ENCODE measurements at places on chromosomes 7 and 10.

DNA sequence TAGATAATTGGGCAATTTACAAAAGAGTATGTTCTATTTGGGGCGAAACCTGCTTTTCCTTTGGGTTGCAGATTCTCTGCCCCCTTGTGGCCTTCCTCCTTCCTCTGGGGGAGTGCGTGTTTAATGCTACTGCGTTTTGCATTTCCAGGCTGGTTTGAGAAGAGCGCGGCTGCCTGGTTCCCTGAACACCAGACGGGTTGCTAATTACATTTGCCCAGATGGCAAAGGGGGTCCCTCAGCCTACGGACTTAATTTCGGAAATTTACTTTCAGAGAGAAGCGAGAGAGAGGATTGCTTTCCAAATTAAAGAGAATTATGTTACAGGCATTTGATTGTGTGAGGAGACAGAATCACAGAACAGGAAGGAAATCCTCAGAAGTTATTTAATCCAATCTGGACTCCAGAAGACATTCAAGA lies 91.9 kb upstream of the JAZF1 start:
- DNase-seq: peak; percentile 64

DNA sequence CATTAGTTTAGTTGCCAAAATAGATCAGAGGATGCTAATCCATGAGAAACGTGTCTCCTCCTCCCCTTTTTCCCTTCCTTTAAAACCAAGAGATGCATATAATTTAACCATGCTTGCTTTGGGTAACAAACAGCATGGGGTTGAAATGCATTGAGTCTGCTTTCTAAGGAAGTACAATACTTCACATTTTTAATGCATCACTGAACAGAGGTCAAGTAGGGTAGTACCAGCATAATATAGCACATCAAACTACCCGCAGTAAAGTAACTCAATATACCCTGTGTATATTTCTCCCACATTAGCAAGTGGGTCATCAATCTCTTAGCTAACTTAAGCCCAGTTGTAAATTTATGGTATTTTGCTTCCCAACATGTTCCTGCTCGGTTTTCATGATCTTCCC lies 239.3 kb upstream of the SEMA3C start:
- no peak for DNase-seq

DNA sequence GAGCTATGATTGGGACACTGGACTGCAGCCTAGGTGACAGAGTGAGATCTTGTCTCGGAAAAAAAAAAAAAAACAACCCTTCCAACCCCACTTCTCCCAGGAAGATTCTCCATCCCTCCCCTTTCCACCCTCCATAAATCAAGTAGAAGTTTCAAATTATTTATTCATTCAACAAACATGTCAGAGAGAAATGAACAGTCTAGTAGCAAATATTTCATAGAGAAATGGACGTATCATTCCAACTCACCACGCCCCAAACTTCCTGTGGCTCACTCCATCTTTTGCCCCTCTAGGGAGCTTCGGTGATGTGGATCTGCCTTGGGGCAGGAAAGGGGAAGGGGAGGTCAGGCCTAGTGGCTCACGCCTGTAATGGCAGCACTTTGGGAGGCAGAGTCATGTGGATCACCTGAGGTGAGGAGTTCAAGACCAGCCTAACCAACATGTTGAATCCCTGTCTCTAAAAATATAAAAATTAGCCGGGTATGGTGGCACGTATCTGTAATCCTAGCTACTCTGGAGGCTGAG lies 638 bp upstream of the TRAPPC14 start:
- DNase-seq: peak; percentile 30

DNA sequence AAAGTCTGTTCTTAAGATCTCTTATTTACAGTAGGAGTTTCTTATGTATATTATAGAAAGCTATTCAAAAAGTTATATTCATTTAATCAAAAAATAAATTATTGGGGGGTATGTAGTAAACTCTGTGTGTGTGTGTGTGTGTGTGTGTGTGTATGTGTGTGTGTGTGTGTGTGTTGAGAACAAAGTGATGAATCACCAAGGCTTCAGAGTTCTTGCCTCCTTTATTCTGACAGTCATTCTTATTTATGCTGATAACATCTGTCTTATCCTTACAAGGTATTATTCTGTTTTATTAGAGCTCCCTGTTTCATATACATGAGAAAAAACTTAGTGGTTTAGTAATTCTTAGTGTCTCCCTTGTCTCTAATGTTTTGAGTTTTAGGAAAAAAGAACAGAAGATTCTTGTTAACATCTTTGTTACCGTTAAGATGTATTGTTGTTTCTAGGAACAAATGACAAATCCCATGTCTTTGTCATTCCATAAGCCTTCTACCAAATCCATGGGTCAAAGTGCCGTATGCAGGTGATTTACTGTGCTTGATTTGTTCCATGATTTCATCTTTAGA lies 424.0 kb downstream of the EXOC4 start:
- DNase-seq: peak; percentile 17

DNA sequence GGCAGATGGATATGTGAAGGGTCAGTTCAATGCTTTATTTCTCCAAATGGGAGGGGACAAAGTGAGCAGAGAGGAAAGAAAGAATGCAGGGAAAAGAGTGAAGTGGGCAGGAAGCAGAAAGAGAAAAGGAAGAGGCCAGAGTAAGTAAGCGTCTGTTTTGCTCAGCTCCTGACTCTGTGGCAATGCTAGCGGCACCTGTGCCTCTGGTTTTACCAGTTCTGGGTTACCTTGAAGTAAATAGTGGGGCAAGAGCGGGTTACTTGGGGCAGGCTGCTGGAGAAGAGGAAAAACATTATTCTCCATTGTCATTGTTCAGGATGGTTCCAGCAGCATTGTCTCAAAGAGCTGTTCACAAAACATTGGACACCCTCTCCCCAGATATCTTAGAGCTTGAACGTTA lies 1.9 kb downstream of the TAS2R40 start:
- DNase-seq: no peak

DNA sequence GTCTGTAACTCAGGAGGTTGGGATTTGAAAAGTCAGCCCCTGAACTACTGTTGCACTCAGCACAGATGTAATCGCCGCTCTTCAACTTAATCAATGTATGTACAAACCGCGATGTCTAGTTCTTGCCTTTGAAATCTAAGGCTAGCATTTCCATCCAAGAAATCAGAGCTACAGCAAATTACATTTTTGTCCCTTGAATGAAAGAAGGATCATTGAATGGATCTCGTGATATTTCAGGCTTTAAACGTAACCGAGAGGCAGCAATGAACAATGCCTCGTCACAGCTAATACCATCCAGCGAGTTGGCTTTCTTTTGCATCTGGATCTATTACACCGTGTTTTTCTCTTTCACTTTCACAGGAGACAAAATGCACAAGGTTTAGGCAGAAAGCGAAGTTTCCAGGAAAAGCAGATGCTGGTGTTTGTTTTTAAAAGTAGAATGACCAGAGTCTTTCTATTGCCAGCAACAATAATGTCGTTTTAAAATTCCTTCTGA lies 5.5 kb downstream of the SKIDA1 start:
- DNase-seq: peak; percentile 76

DNA sequence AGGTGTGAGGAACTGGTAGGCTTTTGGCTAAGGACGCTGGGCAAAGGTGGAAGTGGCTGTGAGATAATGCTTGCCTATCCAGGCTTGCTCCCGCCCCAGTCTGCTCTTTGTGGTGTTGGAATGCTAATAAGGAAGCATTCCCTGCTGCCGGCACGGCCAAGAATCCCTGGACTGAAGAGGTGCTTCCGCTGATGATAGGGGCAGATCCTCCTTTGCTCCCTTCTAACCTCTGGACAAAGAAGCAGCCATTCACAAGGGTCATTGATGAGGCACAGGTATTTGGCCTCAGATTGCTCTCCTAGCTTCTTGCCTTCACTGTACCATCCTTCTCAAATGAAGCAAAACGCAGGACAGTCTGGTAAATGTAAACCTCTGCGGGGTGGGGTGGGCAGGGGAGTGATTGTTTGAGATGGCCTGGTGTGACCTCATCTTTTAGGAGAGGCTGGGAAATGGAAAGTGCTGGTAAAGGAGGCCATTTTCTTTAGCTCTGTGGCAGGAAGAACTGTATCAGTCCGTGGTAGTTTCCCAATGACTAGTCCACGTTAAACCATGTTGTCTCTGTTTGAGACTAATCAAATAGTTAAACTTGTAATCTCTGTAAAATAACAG lies 1.7 kb downstream of the PGAM1 start:
- peak; percentile 48 for DNase-seq

- no peak for DNase-seq
These were observed 186.9 kb upstream of the MYO3A start for GRCh38 chr10:25747084-25747483.

- DNase-seq: no peak
These were observed 1092.5 kb upstream of the C7orf33 start for GRCh38 chr7:147498081-147498480.

- DNase-seq: no peak
These were observed 38.5 kb downstream of the AMZ1 start for GRCh38 chr7:2726316-2727018.

DNA sequence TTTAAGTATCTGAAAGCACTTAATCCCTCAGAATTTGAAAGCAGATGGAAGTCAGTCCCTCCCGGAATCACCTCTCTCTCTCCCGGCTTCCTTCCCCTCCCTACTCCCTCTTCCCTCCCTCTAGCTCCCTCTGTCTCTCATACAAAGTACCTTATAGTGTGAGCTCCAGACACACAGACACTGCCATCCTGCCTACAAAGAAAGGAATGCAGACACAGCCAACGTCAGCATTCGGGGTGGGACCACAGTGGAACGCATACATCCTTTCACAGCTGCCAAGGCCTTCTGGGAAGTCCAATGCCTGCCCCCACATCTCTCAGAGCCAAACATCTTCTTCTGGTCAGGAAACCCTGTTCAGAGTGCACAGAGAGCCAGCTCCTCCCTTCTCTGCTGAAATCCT lies 9.3 kb downstream of the NOD1 start:
- peak; percentile 99 for DNase-seq

- DNase-seq: peak; percentile 99
These were observed 139.2 kb downstream of the ETV1 start for GRCh38 chr7:13850185-13850752.

- DNase-seq: peak; percentile 30
These were observed 106.5 kb upstream of the PRR15 start for GRCh38 chr7:29457141-29457561.

GRCh38 chr7:1844951-1845390 lies 174.9 kb downstream of the ELFN1 start:
- DNase-seq: no peak

GRCh38 chr7:140902303-140902953 lies 22.3 kb downstream of the BRAF start:
- DNase-seq: no peak

DNA sequence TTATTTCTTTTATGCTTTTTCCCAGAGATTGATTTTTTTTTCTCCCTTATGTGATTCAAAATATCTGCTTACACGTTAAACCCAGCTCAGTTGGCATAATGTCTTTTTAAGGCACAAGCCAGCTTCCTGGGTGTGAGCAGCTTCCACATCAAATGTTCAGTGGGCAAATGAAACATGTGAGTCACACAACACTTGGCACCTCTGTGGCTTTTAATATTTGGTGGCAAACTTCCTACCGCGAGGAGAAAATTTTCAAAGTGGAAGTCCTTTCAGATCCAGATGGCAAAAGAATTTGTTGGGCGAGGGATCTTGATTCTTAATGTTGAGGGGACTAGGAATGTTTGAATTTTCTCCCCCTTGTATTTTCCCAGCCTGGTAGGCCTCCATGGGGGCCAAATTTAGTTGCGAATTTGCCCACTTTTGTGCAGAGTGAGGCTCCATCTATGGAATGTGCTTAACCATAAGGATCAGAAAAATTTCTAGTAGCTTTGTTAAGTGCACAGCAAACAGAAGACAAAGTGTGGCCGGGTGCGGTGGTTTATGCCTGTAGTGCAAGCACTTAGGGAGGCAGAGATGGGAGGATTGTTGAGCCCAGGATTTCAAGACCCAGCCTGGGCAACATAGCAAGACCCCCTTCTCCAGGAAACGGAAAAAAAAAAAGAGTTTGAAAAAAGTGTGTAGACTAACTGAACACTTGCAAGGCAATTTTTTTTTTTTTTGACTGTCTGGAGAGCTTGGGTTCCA lies 31.0 kb downstream of the CUX1 start:
- DNase-seq: no peak

- DNase-seq: peak; percentile 47
These were observed 121.6 kb downstream of the CREB5 start for GRCh38 chr7:28533731-28534531.

DNA sequence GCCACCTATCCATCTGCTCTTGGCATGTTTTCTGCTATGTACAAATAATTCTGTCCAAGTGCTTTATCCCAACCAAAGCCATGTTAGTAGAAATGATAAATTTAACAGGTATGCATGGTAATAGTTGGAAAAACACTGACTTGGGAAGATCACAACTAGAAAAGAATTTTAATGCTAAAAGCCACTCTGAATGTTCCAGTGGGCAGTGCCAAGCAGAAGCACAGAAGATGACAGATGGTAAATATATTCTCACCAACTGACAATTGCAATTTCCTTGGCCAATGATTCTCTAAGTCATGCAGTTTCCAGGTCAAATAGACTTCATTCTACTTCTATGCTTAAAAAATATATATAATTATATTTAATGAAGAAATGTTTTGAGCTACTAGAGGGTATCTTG lies 83.6 kb upstream of the SEMA3C start:
- no peak for DNase-seq

GRCh38 chr10:63005246-63005645 lies 127.9 kb upstream of the NRBF2 start:
- DNase-seq: peak; percentile 79

GRCh38 chr7:49424109-49424508 lies 349.3 kb upstream of the VWC2 start:
- DNase-seq: no peak

- peak; percentile 79 for DNase-seq
These were observed 747.1 kb upstream of the GALNT17 start for GRCh38 chr7:70384891-70385290.

DNA sequence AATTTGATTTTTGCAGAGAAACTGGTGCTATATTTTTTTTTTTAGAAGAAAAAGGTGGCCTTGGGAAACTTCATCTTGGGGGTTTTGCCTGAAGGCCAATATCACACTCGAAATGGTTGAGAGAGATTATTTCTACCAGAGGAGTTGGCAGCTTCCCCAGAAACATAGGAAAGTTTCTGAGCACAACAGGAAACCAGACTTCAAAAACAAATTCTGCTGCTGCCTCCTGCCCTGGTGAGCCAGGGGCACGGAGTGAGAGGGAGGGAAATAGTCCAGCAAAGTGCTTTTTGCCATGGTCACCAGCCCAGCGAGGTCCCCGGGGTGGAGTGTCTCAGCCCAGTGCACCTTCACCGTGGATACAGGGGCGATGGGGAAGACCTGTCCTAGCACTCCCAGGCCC lies 61.1 kb downstream of the FOXI2 start:
- no peak for DNase-seq

GRCh38 chr10:36141856-36142560 lies 499.9 kb upstream of the FZD8 start:
- DNase-seq: no peak
